ENCODE measurements at places on chromosomes 12 and 14.

GRCh38 chr12:100955139-100955538 lies 160.6 kb downstream of the ANO4 start:
- peak; percentile 59 for DNase-seq

DNA sequence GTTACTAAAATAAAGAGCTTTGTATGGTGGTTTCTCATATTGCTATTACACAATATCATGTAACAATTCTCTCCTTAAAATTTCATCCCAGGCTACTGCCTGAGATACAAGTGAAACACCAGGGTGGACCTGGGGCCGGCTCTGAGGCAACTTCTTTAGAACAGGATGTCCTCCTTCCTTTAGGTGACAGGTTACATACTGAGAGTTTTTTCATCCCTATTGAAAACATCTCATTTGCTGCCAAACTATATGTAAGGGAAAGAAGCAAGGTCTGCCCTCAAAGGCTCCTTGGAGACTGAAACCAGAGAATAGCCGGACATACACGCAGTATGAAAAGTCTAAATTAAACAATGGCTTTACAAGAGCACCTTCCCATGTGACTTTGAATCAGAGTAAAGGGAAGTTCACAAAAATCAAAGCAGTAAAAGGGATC lies 139.9 kb downstream of the DUSP6 start:
- peak; percentile 31 for DNase-seq

GRCh38 chr12:102869571-102869970 lies 47.5 kb downstream of the PAH start:
- DNase-seq = no peak

GRCh38 chr12:130970908-130971233 lies 17.2 kb downstream of the ADGRD1 start:
- no peak for DNase-seq

GRCh38 chr12:100020370-100020769 lies 35.6 kb upstream of the ANKS1B start:
- DNase-seq = peak; percentile 21

GRCh38 chr12:9625019-9625418 lies 17.3 kb upstream of the KLRB1 start:
- DNase-seq = no peak

DNA sequence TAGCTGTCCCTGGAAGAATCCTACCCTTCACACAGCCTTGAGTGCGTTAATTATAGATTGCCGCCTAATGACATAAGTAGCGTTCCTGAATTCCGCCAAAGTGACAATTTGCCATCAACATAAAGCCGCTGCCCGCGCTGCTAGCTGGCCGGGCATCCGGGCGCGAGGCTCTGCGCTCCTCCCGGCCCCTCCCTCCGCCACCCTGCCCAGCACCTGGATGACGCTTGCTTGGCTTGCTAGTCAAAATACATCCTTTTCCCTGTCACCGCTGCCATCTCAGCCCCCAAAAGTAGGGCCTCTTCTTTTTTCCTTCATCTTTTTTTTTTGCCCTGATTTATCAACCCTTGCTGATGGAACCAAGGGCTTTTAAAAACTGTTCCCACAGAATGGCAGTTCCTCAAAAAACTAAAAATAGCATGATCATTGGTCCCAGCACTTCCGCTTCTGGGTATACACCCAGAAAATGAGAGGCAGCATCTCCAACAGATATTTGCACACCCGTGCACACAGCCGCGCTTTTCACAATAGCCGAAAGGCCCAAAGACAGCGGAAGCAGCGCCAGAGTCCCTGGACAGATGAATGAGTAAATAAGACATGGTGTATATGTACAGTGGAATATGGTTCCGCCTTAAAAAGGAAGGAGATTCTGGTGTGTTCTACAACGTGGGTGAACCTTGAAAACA lies 235.2 kb downstream of the BCL11B start:
- DNase-seq = no peak

GRCh38 chr12:121992059-121992879 lies 29.4 kb upstream of the BCL7A start:
- DNase-seq = peak; percentile 99

Measured in fibroblast of mammary gland (primary cell).